ENCODE measurements at places on chromosomes 2 and 18.

- no peak for DNase-seq
These were observed 52.9 kb downstream of the HK2 start for GRCh38 chr2:74886811-74887210.

- no peak for DNase-seq
These were observed 82.0 kb upstream of the RANBP2 start for GRCh38 chr2:108637304-108637669.

- no peak for DNase-seq
These were observed 24.4 kb downstream of the MBP start for GRCh38 chr18:77108001-77108692.

- DNase-seq: no peak
These were observed 182.0 kb downstream of the PRKCE start for GRCh38 chr2:45833301-45833967.

- no peak for DNase-seq
These were observed 121.7 kb upstream of the TACR1 start for GRCh38 chr2:75320898-75321598.

DNA sequence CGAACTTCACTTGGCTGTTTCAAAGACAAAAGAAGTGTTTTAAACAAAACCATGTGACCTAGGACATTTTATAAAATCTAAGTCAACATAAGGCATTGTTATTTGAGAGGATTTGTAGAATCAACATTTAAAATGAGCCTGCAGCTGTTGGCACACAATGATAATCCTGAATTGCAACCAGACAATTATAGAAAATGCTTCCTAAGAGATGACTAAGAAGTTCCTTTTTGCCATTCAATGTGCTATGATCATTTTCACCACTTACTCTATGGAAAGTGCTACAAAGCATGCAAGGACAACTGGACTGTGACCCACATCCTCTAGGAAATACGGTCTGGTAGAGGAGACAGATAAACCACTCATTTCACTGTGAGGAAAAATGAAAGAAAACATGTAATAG lies 246.4 kb downstream of the CDH20 start:
- no peak for DNase-seq

DNA sequence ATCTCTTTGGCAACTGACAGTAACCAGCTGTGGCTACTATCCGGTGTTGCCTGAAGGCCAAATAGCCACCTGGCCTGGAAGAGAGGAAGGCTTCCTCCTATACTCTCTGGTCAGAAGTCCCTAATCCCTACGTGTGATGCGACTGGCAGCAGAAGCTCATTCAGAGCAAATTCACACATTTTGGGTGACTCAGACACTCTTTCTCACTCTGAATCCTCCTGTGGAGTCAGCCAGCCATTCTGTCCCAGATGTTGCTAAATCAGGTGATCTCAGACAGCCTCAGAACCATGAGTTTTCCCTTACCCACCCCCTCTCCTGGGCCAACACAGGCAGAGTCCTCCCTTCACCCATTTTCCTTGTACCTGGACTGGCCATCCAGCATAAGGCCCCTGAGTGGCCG lies 34.7 kb downstream of the CFAP53 start:
- no peak for DNase-seq

Measured in activated T-helper 1 cell treated with anti-CD3 and anti-CD28 coated beads, Interleukin-2, amount 50 U/mL, for 16 hours (primary cell).